ENCODE measurements at places on chromosomes 7 and 10.
A peak's percentile ranks its signal among the peaks of the same experiment; 100 is the strongest.

GRCh38 chr10:84138478-84139125, 707 bp upstream of the GHITM start:
- DNase-seq, result no peak

GRCh38 chr7:1455955-1456354, 3.3 kb downstream of the MICALL2 start:
- no peak for DNase-seq

GRCh38 chr7:32058002-32058401, 12.2 kb downstream of the PDE1C start:
- DNase-seq, result no peak

- no peak for DNase-seq
These were observed 164.9 kb upstream of the RHOBTB1 start for GRCh38 chr10:61108915-61109314.

GRCh38 chr7:107939573-107940489, 48.8 kb downstream of the DLD start:
- DNase-seq, result no peak

GRCh38 chr10:89792187-89792586, 90.8 kb downstream of the KIF20B start:
- no peak for DNase-seq

- DNase-seq, result no peak
These were observed 22.3 kb downstream of the ZNF783 start for GRCh38 chr7:149284343-149284742.

- no peak for DNase-seq
These were observed 183.9 kb downstream of the SGMS1 start for GRCh38 chr10:50439806-50440205.

- no peak for DNase-seq
These were observed 28.1 kb downstream of the CCDC6 start for GRCh38 chr10:59878289-59878688.

DNA sequence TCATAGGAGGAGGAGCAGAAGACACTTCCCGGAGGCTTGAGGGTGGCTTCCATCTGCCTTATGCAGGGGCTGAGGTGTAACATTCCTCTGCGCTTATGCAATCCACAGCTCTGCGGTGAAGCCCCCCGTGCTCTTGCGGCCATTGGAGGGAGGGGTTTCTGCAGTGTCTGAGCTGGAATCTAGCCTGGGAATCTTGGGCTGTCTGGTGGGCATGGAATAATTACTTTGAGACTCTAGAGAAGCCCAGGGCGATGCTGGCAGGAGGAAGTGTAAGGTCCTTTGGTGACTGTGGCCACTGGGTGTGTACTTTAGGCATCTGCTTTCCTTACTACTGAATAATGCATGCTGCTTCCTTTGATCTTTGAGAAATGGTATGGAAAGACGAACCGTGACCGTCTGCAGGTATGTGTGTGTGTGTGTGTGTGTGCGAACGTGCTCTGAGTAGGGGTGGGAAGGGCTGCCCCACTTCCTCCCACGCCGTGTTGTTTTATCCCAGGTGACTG, 181.0 kb downstream of the PRPF18 start:
- DNase-seq, result no peak

DNA sequence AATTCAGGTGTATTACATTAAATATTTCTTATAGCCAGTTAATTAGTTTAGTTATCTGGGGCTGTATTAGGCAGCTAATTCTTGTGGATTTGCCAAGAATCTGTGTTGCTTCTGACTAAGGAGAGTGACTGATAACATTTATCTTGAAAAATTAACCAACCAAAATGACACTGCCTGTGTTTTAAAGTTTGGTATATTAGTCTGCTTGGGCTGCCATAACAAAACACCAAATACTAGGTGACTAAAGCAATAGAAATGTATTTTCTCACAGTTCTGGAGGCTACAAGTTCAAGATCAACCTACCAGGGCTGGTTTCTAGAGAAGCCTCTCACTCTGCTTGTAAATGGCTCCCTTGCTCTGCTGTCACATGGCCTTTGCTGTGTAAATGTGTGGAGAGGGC, 12.9 kb downstream of the EXOC4 start:
- DNase-seq, result no peak

DNA sequence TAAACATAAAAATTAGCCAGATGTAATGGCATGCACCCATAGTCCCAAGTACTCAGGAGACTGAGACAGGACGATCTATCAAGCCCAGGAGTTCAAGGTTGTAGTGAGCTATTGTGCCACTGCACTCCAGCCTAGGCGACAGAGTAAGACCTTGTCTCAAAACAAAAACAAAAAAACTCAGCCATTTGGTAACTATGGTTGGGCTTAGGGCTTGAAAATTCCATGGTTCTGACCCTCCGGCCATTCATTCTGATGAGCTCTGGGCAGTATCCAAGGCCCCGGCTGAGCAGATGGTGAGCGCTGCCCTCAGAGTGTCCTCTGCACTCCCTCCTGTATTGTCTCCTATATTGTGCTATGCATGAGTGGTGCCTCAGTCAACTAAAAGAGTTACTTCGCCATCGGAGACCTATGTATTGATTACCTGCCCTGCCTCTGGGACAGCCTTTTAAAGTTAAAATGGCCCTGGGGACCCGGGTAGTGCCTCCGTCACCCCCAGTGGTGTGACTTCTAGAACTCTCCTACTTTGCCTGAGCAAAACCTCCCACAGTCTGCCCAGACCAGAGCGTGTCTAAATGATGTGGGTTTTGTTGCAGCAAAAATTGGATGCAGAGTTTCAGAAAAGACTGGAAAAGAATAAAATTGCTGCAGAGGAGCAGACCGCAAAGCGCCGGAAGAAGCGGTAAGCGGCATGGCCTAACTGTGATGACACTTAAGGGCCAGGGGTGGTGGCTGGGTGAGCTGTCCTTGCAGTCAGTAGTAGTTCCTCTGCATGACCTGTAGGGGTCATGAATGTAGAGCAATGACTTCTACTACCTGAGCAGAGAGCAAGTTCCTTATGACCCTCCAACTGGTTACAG, 8.1 kb downstream of the PRKRIP1 start:
- DNase-seq, result peak; percentile 62

DNA sequence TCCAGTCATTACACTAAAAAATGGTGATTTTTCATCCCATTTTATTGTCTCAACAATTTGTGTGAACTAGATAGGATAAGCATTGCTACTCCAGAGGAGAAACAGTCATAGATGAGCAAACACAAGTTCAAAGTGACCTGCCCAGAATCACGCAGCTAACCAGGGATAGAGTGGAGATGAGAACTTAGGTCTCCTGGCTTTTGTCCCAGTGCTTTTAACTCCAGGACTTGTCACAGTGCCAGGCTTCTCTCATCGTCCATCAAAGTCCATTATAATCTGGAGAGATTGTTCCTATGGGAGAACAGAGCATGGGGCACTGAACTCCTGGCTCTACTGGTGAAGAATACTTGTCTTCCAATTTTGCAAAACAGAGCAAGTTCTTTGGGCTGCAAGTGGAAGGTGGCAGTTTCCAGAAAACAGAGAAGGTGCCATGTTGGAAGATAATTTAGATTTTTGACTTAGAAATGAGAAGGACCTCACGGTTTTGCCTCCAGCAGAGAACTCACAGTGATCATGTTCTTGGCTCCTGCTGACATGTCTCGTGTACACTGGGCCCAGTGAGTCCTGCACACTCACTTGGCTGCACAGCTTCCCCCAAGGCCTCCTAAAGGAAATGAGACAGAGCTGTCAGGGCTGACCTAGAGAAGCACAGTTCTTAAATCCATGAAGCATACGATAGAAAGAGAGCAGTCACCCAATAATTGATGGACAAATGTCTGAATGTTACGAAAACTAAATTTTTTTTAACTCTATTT, 322.9 kb upstream of the NRP1 start:
- no peak for DNase-seq

GRCh38 chr7:89623018-89623672, 531.1 kb upstream of the STEAP1 start:
- no peak for DNase-seq

- DNase-seq, result no peak
These were observed 196.2 kb downstream of the PTN start for GRCh38 chr7:137147338-137147720.

GRCh38 chr7:27585781-27586447, 76.8 kb downstream of the HIBADH start:
- no peak for DNase-seq

GRCh38 chr10:9743639-9744038, 1274.0 kb upstream of the CELF2 start:
- no peak for DNase-seq

- DNase-seq, result no peak
These were observed 1.0 kb downstream of the SORCS3 start for GRCh38 chr10:104641937-104642657.

- no peak for DNase-seq
These were observed 4.7 kb upstream of the CCNJ start for GRCh38 chr10:96038476-96039387.

- no peak for DNase-seq
These were observed 96.1 kb upstream of the ASAH2 start for GRCh38 chr10:50347394-50347802.

DNA sequence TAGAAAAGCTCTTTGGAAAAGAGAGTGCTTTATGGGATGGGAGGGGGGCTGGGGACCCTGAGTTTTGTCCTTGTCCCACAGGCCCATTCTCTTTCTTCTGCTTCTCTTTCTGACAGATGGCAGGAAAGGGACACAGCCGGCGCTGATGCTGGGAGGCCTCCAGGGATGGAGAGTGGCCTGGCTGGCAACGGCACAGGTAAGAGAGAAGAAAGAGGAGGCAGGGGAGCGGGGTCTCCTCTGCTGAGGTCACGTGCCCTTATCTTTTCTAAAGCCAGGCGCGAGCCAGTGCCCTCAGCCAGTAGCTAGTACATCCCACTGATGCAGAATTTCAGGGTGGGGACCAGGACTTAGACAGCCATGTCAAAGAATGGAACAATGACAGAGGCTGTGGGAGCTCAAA, 9.2 kb downstream of the ZNF775 start:
- no peak for DNase-seq

DNA sequence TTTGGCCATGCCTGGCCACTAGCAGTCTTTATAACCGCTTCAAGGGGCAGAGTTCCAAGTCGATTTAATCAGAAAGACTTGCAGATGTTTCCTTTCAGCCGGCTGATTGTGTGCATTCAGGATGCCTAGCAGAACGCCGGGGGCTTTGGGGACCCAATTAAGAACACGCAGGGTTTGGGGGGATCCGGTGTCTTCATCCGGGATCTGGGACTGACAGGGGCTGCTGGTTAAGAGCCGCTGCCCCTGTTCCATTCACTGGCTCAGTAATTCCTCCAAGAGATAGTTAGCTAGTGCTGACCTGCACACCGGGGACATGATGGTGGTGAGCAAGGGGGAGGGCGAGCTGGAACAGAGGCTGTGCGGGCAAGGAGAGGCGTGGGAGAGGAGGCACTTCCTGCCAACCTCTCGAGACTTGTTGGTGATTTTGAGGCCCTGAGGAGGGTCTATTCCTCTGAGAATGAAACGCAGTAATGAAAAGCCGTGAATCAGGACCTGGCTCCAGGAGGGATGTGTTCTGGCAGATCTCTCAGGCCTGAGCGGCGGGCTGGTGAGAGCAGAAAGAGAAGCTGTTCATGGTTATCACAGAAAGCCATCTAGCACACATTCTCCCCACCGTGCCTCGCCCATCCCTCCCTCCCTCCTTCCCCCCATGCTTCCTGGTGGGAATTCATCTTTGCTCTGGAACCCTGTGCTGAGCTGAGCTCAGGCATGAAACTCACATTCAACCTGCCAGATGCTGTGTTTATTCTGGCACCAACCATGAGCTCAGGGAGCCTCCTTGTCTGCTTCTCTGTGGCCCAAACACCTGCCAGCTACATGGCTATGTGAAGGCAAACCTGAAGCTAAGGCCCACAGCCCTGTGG, 152.0 kb downstream of the CCDC3 start:
- no peak for DNase-seq

DNA sequence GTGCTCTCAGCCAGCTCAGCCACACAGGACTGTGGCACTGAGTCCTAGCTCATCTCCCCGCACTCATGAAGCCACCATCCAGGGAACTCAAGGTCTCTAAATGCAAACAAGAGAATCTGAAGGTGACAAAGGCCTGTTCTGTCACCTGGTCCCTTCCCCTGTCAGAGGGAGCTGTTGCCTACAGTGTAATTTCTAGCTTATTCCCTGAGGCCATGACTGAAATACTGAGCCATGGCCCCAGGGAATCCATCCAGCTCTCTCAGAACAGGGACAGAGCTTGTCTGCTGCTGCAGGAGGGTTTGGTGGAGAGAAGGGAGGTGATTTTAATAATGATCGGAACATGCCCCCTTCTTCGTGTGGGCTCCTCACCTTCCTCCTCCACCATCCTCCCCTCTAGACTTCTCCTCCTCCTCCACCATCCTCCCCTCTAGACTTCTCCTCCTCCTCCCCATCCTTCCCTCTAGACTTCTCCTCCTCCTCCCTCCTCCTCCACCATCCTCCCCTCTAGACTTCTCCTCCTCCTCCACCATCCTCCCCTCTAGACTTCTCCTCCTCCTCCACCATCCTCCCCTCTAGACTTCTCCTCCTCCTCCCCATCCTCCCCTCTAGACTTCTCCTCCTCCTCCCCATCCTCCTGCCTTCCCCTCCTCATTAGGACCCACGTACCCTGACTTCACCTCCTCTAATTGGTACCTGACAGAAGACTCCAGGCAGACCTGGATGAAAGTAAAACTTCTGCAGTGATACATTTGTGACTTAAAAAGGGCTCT, 338.0 kb upstream of the MKI67 start:
- DNase-seq, result no peak

GRCh38 chr10:58240531-58240930, 27.2 kb downstream of the IPMK start:
- no peak for DNase-seq

- no peak for DNase-seq
These were observed 20.1 kb upstream of the TM9SF3 start for GRCh38 chr10:96606946-96607345.

DNA sequence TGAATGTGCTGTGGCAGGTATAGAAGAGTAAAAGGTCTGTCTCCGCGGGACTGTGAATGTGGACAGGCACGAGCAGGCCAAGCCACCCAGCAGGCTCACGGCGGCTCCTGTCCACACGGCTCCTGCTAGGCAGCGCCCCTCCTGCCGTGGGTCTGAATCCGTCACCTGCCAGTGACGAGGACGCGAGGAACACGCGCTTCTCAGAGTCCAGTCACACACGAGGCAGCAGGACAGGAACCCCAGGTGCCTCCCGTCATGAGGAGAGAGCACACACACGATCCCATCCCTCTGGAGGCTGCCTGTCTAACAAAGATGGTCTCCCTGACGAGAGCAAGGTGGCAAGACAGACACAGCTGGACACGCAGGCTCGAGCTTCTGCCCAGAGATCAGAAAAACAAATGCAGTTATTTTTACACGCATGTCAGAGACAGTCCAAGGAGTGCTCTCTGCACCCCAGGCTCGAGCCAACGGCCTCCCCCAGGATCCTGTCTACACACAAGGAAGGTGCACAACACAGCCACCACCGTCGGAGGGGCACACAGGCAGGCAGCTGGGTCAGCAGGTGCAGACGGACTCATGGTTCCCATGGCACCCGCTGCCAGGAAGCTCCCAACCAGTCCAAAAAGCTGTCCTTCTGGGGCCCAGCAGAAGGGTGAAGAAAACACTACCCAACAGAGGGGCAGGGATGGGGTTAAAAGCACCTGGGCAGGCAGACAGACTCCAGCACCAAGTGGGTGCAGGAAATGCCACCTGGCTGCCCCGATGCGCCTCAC, 103.2 kb downstream of the MAD1L1 start:
- DNase-seq, result no peak

Measured in SIG-M5 (cell line).